ENCODE measurements at places on chromosomes 6 and 20.

DNA sequence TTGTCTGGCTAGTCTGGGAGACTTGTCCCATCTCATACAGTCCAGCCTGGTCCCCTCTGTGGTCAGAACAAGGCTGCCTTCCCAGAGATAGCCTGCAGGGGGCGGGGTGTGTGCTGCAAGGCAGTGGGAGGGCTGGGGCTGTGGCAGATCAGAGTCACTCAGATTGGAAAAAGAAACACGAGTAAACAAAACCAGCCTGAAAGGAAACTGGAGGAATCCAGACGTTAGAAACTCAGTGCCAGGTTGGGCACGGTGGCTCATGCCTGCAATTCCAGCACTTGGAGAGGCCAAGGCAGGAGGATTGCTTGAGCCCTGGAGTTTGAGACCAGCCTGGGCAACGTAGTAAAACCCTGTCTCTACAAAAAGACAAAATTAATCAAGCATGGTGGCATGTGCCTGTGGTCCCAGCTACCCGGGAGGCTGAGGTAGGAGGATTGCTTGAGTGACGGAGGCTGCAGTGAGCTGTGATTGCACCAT lies 20.2 kb downstream of the LEMD2 start:
- peak; percentile 87 for DNase-seq

- DNase-seq, result no peak
Measured at GRCh38 chr6:24339932-24340331, 17.9 kb downstream of the DCDC2 start.

GRCh38 chr20:46051556-46052308 lies 22.7 kb downstream of the SLC12A5 start:
- DNase-seq, result no peak

DNA sequence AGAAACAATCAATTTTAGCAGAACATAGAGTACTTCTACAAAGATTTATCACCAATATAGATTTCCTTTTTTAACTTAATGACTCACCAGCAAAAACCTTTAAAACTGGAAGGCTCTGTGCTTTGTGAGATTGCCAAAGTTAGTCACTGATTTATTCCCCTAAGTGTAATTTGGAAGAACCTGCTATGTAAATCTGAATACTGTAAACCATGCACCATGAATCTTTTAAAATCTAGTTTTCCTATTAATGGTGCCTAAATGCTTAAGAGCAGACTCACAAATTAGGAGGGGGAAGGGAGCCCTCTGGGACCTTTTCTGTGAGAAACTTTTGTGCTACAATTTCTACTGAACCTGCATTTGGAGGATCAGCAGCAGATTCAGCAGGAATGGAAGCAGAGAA lies 57.8 kb upstream of the PNRC1 start:
- no peak for DNase-seq

- no peak for DNase-seq
Measured at GRCh38 chr6:143877584-143878271, 13.5 kb downstream of the ZC2HC1B start.

DNA sequence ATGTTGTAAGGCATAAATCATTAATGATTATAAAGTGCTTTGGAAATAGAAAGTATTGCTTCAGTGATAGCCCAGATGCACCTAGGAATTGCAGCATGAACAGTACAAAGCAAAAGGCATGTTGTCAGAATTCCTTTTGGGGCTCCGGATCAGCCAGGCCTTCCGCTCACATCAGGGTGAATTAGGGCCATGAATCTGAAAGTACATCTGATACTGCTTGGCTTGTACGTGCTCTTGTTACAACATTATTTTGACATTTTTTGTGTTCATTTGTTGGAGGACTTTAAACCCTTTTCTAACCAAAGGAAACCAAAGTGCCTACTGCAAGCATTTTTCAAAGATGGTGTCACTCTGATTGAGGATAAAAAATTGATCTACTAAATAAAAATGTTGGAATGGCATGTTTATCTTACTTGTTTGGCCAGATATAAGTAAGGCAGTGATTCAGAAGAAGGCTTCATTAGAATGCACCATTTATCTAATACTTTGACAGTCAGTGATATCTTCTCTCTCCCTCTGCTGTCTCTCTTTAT lies 1005.6 kb upstream of the FLRT3 start:
- no peak for DNase-seq

GRCh38 chr6:143313163-143313562 lies 137.3 kb downstream of the ADAT2 start:
- no peak for DNase-seq
